ENCODE measurements at places on chromosomes 12 and 14. TPM values are rescaled to one million over a fixed set of nuclear protein-coding genes. Genes with fewer than 3 reads are reported as not detected.

IGF1 gene
- 193 TPM for total RNA-seq

TEX22 gene
- total RNA-seq: 1.2 TPM

GRCh38 chr12:25315388-25315787 is 64.7 kb upstream of the KRAS start:
- no peak for DNase-seq

DNA sequence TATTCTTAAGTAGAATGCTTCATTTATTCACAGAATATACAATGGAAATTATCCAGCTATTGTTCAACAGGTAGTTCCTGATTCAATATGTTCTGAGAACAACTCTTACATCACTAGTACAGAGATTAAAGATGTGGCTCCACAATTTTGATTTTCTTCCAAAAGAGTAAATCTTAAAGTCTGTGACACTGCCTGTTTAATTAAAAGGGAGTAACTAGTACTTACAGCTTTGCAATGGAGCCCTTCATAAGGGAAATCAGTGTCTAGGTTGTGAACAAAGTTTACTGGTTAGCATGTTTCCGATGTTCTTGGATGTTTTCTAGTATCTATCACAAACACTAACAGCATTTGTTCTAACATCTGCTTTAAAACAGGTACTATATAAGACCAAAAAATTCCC is 30.8 kb downstream of the MIA2 start:
- no peak for DNase-seq

GRCh38 chr12:4275870-4276301 is 2.3 kb downstream of the CCND2 start:
- no peak for DNase-seq

- no peak for DNase-seq
These were observed 25.5 kb downstream of the GALC start for GRCh38 chr14:87967496-87967895.

DNA sequence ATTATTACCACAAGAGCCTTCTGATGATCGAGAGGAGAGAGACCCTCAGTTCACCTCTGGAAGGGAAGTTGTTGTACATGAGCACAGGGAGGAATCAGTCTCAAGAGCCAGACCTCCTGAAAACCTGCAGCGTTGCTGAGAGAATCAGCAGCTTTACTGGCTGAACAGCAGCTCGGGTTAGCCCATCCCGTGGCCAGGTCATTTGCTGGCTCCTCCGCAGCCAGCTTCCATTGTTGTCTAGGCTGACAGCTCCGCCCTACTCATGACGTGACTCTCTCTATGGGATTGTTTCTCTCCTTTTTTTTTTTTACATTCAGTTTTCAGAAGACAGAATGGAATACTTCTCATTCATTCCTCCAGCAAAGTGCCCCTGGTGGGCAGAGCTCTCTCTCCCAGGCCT is 69.9 kb downstream of the TGFB3 start:
- DNase-seq: no peak

All from aorta (tissue), 5 donors.